IMR-90 (cell line): ENCODE measurements at places on chromosomes 4 and X. TPM values are rescaled to one million over a fixed set of nuclear protein-coding genes. Genes with fewer than 3 reads are reported as not detected.

DNA sequence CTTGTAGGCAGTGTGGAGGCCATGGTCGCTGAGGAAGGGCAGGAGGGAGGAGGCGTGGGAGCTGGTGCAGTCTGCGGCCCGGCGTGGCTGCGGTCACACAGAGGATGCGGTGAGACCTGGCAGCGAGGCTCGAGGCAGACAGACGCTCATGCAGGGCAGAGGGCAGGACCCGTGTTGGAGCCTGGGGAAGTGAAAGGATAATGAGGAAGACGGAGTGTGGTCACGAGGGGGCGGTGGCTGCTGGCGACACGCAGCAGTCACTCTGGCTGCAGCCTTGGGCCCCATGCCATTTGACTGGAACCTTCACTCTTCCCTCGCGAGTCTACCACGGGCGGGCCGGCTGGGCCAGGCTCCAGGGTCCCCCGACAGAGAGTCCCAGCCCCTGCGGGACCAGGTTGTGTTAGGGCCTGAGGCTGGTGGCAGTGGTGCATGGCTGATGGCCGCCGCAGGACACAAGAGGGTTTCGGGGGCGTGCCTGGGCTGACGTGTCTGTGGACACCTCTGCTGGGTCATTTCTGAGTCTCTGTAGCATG lies 68.8 kb upstream of the HGFAC start:
- no peak for DNase-seq

DNA sequence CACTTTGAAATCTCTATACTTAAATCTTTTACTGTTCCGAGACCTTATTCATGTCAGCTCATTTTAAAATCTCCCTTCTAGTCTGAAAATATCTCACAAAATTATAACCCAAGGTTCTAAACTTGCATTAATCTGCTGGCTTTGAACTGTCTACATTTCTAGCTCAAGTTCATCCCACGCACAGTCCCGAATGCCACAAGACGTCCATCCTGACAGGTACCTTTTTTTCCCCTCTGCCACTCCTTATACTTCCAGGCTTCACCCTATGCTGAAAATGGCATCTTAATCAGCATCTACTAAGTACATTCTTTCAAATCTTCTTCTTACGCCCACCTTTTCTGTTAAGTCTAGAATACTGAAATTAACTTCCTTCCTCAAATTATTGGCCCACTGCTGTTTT lies 259.2 kb upstream of the GALNTL6 start:
- no peak for DNase-seq

GRCh38 chr4:89275587-89275986 lies 32.0 kb downstream of the GPRIN3 start:
- DNase-seq = no peak

- no peak for DNase-seq
Observed at GRCh38 chr4:81789158-81789557, 317.5 kb upstream of the RASGEF1B start.

GRCh38 chr4:87399148-87399547 lies 8.2 kb upstream of the HSD17B11 start:
- no peak for DNase-seq

- DNase-seq = peak; percentile 73
Observed at GRCh38 chr4:127685292-127685691, 44.9 kb upstream of the SLC25A31 start.

Gene SCOC
- total RNA-seq = 12.9 and 51.7 TPM in 2 replicates

Gene TMPRSS11F
- not detected in 2 replicates for total RNA-seq

Gene UGT2B11
- total RNA-seq = not detected in 2 replicates
